Hematopoietic multipotent progenitor cell treated with erythropoietin and hydrocortisone succinate and interleukin-3 and kit ligand, for 8 days (in vitro differentiated cells): ENCODE measurements at places on chromosomes 12 and 14.

DNA sequence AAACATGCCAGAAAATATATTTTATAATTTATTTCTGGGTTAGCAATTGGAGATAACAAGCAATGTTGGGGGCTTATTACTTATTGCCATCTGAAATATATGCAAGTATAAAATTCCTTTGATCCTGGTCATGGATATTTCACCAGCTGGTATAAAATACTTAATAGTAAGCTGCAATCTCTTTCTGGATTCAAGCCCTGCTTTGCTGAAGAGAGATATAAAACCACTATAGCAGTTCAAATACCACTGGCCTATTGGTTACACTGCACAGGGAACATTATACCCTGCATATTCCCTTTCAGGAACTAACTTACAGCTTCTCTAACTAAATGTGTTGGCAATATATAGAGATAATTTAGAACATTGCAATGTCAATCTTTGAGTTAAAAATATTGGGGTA lies 546.2 kb upstream of the ATP2B1 start:
- no peak for DNase-seq

DNA sequence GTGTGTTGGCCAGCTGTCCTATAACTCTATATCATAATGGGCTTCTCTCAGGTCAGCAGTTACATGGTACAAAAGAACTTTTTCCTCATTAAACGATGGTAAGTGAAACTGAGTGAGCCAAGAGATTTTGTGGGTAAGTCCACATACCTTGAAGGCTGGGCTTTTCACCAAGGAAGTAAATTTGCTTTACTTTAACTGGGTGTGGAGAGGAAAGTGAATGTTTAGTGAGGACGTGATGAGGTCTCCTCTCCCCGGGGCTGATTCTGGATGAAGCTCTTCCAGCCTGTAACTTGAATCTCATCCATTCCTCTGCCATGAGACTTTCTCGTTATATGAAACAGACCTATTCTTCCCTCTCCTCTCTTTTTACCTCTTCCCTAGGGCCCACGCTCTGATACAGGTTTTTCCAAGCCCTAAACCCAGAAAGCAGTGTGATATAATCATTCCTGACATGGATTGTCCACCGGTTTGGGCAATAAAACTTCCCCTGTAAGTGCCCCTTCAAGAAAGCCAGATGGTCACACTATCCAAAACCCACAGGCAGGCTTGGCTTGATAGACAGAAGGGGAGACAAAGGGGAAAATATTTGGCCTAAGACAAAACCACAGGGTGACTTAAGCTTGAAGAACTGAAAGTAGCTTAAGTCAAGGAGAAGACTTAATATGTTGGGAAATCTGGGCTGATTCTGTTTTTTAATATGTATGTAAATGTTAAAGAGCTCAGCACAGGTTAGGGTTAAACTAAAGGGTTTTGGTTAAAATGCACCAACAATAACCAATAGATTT lies 50.3 kb downstream of the CIT start:
- DNase-seq = no peak

DNA sequence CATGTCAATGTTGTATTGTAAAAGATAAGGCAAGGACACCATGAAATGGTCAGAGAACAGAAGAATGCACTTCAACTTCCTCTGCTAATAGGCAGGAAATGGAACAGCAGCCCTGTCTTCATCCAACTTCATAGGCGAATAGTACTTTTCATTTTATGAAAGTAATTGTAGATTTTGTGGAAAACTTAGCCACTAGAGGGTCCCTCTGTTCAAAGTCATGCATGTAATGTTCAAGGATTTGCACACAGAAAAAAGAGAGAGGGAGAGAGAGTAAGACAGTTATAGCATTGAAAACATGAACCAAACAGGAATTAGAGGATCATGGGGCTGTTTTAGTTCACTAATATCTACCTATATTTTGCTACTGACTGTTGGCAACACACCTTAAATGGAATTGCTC lies 172.2 kb downstream of the FLRT2 start:
- no peak for DNase-seq

GRCh38 chr12:20368114-20368650 lies at the start of gene PDE3A:
Gene PDE3A, plus strand, starts transcription at chr12:20368537. Its CDS starts 748 bp downstream, at chr12:20369285.
- peak; percentile 39 for DNase-seq

GRCh38 chr14:102943979-102944378 lies 21.5 kb downstream of the AMN start:
- DNase-seq = no peak

GRCh38 chr12:110301065-110301806 lies 20.2 kb downstream of the ATP2A2 start:
- no peak for DNase-seq

DNA sequence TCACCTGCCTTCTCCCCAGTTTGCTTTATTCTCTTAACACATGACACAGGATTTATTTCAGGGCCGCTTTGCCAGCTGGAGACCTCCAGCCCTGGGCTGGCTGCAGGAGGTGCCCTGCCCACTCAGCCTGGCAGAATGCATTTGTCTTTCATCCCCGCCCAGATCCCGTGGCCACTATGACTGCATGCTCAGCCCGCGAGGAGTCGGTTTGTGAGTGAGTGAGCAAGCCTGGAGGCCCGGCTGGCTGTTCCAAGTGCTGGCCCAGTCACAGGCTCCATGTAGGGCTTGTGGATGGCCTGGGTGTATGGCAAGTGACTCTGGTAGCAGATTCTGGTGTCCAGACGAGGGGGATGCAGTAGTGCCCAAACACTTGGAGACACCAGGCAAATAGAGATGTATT lies 2.1 kb downstream of the TDP1 start:
- peak; percentile 6 for DNase-seq

DNA sequence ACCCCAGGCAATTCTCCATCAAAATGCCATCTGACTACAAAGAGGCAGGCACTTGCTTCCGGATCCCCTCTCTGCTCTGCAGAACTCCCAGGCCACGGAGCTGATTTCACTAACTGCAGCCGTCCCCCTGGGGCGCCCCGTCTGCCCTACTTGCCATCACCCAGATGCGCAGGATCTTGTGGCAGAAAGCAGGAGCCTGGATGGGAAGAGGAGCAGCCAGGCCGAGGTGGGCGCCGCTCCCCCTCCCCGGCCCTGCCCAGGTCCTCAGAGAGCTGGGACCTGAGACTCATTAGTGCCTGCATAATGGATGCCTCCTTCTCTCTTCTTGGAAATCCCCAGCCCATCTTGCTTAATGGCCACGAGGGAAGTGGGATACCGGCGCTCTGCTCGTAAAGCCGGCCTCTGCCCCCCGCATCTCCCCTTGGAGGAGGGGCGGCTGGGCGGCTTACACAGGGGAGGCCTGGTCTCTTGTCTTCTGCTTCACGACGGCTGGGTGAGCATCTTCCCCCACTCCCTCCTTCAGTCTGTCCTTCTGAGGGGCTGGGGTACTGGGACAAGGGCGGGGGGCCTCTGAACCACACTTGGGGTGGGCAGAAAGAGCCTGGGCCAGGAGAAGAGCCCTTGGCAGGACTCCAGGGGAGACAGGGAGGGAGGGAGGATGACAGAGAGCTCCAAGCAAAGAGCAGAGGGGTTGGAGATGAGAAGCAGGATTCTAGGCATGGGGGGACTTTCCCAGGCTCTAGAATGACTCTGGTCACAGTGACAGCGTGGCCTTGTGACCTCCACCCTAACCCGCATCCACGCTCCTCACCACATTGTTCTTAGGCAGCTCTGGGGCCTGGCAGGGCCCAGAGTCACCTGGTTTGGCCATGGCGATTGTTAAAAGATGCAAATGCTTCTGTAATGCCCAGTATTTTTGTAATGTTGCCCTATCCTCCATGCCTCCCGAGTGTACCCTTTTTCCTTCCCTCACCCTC lies 19.4 kb upstream of the EML1 start:
- DNase-seq = no peak

DNA sequence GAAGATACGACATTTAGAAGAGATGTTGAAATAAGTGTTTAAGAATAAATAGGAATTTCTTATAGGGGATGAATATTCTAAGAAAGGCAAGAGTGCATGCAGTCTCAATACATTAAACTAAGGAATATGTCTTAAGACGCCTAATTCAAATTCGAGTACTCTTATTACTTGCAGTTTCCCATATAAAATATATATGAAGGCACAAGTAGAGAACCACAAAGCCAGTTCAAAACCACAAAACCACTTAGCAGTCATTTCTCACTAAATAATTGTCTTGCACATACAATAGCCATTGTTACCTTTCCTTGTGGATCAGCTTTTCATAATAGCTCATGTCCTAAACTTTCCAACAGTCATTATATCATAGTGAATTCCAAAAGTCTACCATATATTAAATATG lies 91.0 kb upstream of the MON2 start:
- no peak for DNase-seq

- DNase-seq = no peak
Observed at GRCh38 chr12:9391815-9392214, 183.6 kb upstream of the PZP start.

DNA sequence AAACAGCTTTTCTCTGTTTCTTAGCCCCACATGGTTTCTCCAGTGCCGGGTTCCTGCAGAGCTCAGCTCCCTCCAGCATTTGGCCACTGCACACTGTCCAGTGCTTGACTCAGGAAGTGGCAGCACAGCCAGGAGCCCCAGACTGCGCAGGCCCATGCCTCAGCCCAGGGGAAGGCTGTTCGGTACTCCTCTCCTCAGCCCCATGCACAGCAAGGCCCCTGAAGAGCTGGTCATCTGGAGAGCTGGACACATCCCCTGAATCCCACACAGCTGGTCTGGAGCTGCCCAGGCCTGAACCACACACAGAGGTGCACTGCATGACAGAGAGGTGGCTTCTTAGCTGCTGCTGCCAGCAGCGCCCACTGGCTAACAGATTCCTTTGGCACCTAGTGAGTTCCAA lies 48.3 kb downstream of the STAB2 start:
- no peak for DNase-seq

DNA sequence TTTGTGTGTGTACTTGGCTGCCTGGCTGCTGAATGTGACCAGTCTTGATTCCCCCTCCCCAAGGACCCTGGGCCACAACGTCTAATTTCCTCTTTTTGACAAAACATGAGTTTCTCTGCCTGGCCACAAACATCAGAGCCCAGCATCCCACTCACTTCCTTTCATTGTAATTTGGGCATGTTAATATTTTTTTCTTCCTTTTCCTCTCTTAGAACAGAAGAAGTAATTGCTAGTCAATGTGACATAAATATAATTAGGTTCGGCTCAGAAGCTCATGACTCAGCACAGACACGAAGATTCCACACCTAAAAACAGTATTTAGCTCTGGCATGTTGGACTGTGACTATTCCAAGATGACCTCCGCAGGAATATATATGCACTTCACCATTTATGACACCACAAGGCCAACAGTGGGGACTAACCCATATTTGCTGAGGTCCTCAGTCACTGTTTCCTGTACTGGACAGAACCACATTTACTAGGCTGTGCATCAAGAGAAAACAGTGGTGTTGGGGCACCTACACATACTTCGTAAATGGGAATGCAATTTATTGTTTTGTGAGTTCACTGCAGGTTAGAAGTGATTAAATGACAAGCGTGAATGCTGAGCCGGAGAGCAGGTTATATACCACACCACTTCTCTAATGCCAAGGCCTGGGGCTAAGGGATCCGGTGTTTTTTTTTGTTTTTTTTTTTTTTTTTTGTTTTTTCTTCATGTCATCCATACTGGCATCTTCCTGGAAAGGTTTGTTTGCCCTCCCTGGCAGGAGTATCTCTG lies 4.2 kb downstream of the GSG1 start:
- DNase-seq = no peak

GRCh38 chr12:54719691-54720090 lies 71.5 kb upstream of the DCD start:
- DNase-seq = no peak

DNA sequence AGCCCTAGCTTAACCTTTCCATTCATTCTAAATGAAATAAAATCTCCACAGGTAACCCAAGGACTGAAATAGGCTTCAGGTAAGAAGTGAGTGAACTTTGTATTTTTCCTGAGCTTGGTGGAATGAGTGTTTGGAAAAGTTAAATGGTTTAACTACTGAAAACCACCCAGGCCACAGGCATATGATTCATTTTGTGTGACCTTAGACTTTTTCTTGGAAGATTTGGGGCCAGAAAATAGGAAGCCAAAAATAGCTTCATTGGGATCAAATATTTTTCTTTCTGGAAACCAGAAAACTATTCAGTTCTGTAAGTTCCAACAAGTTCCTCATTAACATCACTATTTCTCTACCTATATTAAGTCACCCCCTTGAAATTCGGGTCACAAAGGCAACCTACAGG lies 212.6 kb downstream of the PCNX1 start:
- DNase-seq = no peak

DNA sequence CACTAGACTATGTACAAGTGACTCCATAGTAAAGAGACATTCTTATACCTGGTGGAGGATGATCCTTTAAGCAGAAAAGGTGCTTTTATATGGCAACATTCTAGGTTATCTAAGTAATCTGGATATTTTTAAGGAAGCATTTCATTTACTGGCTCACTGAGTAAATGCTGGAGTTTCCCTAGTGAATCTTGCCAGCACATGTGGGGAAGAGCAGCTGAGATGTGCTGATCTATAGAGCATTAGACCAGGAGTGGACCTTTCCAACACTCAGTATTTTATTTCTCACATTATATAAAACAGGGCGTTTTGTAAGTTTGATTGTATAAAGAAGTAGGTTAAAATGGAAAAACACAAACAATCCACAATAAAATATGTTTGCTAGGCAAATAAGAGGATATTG lies 478.5 kb downstream of the ATP23 start:
- no peak for DNase-seq

- no peak for DNase-seq
Observed at GRCh38 chr14:86015941-86016340, 486.0 kb downstream of the FLRT2 start.

DNA sequence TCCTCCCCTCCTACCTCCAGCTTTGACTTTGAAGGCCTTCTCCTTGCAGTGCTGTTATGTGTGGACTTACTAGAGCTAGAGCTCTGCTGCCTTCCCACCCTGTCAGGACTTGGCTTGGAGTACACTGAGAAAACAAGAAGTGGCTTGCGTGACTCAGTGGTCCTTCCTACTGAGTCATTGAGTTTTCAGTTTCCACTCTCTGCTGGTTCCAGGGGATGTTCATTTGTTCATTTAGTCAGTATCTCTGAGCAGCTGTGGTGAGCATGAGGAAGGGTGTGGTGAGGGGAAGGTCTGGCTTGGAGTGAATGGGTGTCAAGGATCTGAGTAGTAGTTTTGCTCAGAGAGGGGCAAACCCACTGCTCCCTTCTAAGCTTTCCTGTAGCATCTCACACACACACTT lies 17.2 kb upstream of the ELK3 start:
- peak; percentile 40 for DNase-seq

DNA sequence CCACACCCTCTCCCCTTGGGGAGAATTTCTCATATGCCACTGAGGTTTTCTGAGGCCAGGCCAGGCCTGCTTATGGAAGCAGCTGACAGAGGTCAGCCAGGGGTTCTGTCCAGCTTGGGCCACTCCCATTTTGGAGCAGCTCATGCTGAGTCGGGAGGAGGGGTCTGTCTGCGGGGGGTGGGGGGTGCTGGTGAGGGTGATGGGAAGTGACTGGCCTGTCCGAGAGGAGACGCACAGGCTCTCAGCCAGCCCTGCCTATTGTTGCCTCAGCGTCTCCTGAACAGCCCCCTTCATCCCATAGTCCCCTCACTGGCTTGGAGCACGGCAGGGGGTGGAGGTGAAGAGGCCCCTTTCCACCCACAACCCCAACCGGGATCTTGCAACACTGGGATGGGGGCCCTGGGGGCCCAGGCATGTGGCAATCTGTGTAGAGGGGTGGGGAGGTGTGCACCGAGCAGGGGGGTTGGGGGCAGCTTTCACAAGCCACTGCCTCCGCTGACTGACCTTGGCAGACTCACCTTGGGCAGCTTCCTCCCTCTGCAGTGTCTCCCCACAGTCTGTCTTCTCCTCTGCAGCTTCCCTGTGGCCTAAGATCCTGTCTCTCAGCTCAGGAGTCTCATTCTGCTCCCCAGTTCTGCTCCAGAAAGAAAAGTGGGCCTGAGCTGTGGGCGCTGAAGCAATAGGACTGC lies 5.5 kb downstream of the CEBPE start:
- no peak for DNase-seq
